ENCODE measurements at places on chromosomes 6 and 20.

GRCh38 chr20:22805219-22805618 lies 220.8 kb upstream of the FOXA2 start:
- no peak for DNase-seq

DNA sequence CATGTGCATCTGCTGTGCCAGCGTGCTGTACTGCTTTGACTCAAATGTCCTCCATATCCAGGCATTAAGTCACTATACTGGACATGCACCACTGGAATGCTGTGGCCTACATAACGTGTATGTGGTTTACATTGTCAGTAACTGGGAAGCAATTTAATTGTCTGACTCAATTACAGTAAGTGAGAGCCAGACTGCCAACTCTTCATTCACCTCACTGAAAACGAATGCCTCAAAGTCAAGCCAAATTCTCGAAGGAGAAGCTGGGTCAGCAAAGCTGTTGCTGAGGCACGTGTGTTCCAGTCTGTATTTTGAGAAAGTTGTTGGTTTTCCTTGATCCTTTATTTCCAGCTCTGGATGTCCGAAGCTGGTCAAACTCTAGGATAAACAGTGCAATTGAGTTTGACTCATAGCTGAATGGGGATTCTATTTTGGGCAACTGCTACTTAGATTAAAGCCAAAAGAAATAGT lies 534.3 kb downstream of the COL12A1 start:
- no peak for DNase-seq

- DNase-seq = no peak
These were observed 8.4 kb downstream of the SDC4 start for GRCh38 chr20:45339799-45340198.

DNA sequence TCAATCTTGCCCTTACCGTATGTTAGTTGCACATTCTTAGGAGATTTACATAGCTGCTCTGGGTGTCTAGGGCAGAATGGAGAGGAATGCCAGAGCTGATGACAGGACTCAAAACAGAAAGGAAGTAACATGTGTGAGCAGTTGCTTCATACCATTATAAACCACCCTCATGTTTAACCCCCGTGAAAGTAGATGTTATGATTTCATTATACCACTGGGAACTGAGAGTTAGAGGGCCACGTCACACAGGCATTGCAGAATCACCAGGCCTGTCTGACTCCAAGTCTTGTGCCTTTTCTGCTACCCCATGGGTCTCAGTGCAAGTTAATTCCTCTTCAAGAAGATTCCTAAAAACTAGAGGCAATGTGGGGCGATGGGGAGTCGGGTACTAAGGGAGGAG lies 23.5 kb upstream of the SIM1 start:
- no peak for DNase-seq

DNA sequence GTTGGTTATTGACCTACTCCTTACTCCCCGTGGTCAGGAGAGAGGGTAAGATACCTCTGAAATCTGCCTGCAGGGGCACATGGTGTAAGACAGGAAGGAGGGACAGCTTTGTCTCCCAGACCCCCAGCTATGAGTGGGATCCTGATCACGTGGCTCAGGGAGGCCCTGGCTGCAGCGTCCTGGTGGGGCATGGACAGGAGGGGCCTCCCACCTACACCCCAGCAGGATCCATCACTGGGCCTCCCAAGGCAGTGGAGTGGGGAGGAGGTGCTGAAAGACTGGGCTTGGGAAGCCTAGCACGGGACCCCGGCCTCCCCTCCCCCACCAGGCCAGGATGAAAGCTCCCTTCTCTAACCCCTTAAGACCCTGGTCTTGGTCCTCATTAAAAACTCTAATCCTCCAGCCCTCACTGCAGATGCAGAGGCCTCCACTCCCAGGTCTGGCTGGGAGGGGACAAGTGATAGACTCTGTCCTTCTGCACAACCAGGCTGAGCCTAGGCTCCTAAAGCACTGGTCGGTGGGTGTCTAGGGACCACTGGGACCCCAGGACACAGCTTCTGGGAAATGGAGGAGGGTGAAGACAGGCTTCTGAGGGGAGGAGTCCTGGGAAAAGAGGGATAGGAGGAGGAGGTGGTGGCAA lies 29.6 kb upstream of the VEGFA start:
- DNase-seq = no peak

DNA sequence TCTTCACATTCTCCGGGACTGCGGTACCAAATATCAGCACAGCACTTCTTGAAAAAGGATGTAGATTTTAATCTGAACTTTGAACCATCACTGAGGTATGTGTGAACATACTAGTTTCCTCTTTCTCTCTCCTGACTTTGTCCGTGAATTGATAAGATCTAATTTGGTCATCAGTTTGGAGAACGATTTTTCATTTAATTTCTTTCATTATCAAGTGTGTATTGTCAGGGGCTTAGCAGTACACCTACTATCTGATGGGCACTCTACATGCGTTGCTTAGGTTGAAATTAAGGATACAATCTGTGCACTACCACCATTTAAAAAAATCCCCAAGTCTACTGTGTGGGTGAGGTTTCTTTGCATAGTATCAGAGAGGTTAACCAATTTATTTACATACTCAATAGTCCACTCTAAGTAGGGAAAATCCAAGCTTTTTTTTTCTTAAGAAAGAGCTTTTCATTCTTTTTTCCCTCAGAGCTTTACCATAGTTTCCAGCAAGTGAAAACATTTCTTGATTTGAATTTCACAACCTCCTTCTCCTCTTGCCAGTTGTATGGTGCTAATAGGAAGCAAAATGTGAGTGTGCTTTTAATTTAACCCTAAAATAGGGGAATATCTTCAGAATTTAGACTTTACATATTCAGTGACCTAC lies 105.4 kb upstream of the ESR1 start:
- no peak for DNase-seq

DNA sequence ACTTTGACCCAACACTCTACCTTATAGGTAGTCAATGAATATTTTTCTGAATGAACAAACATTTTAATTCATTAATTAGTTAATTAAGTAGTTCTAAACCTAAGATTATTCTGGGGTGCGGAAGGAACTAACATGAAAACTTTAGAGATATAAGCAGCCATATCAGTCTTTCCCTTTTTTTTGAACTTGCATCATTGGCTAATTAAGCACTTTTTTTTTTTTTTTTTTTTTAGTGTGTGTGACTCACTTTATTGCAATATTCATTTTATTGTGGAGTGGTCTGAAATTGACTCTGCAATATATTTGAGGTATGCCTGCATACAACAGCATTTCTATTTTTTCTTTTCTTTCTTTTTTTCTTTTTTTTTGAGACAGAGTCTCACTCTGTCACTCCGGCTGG lies 21.8 kb upstream of the AMD1 start:
- DNase-seq = no peak

GRCh38 chr20:5658912-5659345 lies 91.3 kb upstream of the SHLD1 start:
- DNase-seq = no peak

GRCh38 chr6:149081281-149081680 lies 236.2 kb upstream of the TAB2 start:
- DNase-seq = no peak

DNA sequence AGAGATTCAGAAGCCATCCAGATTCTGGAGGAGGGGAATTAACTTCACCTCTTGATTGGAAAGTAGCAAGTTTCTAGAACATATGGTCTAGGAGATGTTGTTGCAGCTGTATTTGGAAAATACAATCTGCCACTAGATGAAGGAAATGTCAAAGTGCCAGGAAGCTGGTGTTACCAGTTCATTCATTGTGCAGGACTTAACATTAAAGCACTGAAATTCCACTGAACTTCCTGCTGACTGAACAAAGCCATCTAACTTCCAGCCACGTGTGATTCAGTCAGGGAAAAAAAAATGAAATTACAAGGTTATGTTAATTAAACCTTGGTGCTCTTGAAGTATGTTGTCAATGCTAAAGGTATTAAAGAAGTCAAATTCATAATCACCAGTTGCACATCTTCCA lies 321.5 kb upstream of the SASH1 start:
- DNase-seq = no peak

- DNase-seq = no peak
These were observed 72.3 kb upstream of the DST start for GRCh38 chr6:56714982-56715456.

GRCh38 chr6:52560462-52560861 lies 16.4 kb downstream of the TRAM2 start:
- no peak for DNase-seq

DNA sequence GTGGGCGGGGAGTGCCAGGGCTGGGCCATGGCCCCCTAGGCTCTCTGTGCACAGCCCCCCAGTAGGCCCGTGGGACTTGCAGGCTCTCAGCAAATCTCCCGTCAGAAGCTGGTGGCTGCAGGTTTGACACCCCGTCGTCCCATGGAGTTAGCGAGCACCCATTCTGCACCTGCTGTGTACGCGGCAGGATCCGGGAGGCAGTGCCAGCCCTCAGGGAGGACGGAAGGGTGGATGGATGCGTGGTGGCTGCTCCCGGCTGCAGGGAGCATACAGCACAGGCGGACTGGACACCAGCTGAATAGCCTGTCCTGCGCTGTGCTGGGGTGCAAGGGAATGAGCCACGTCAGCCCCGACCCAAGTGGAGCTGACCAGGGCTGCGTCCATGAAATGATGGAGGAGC lies 32.4 kb upstream of the CHRNA4 start:
- DNase-seq = no peak

DNA sequence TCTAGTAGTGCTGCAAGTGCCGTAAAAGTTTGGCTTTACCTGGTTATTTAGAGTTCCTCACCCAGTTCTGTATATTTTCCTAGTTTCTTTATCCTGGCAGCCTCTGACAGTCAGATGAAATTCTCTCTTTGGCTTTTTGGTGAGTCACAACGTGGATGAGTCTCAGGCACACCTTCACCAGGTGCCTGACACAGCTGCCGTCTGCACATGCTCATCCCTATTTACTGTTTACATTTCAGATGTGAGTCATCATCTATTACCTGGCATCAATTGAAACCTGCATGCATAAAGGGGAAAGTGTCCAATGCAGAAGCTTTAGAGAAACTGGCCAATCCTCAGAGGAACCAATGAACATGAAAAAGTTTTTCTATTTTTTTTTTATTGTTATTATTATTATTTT lies 33.3 kb upstream of the ADGRF4 start:
- DNase-seq = no peak

- DNase-seq = no peak
These were observed 119.2 kb upstream of the TMEM170B start for GRCh38 chr6:11418290-11418905.

- DNase-seq = no peak
These were observed 39.5 kb downstream of the FAM110A start for GRCh38 chr20:872855-873520.

DNA sequence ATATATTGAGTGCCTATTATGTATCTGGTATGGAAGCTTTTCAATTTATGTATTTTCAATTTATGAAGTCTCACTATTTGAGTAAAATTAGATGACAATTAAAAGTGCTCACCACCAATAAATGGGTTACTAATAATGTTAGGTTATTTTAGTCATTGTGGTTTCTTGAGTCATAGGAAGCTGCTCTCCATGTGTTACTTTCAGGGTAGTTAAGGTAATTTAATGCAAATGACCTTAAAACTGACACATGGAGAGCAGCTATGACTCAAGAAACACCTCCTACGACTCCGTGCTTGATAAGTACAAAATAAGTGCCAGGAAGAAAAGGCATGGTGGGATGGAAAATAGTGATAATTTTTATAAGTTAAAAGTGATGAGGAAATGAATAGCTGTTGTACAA lies 16.5 kb upstream of the TINAG start:
- DNase-seq = no peak

GRCh38 chr6:75368864-75369402 lies 84.3 kb upstream of the TMEM30A start:
- DNase-seq = no peak
